Renal pelvis (tissue), 12 donors: ENCODE measurements at places on chromosomes 13 and 19. TPM values are rescaled to one million over a fixed set of nuclear protein-coding genes. Genes with fewer than 3 reads are reported as not detected.

Gene SBK2
- 2.3 TPM for polyA plus RNA-seq

Gene NPHS1
- polyA plus RNA-seq, result 223 TPM

Gene CACNA1A
- polyA plus RNA-seq, result 2.9 TPM

Gene KLK5
- 1.6 TPM for polyA plus RNA-seq

Gene DLL3
- 0.47 TPM for polyA plus RNA-seq

Gene ELL
- 9.9 TPM for polyA plus RNA-seq

Gene KLK3
- 0.51 TPM for polyA plus RNA-seq

Gene SMARCA4
- polyA plus RNA-seq, result 164 TPM

Gene CYP4F8
- polyA plus RNA-seq, result not detected

GRCh38 chr13:48505012-48505411, 27.9 kb downstream of the RCBTB2 start:
- no peak for DNase-seq

DNA sequence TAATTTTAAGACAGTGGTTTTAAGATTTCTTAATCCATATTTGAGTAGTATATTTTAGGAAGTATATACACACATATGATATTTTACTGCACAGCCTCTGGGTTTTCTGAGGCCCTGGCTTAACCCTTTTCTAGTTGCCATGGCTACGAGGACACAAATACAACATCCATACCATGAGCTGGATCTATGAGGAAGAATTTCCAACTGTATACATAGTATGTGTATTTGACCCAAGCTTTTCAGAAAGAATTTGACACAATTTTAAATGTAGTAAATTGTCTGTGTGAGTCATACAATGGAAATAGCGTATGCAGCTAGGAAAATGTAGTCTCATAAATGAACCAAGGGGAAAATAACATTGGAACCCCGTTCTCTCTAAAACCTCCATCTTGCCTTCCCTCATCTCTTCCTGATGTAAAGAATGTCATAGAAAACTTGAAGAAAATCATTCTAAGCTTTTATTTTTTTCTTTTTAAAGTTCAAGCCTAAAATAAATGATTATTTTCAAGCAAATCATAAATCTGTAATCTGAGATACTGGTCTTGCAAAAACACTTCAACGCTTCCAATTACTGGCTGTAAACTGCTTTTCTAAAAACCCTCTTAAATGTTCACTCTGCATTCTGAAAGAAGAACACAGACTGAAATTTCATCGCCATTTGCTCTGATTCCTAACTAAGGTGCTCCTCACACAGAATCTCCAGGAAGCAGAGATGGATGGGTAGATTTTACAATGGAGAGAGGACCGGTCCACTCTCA, 172.4 kb downstream of the LACC1 start:
- no peak for DNase-seq

DNA sequence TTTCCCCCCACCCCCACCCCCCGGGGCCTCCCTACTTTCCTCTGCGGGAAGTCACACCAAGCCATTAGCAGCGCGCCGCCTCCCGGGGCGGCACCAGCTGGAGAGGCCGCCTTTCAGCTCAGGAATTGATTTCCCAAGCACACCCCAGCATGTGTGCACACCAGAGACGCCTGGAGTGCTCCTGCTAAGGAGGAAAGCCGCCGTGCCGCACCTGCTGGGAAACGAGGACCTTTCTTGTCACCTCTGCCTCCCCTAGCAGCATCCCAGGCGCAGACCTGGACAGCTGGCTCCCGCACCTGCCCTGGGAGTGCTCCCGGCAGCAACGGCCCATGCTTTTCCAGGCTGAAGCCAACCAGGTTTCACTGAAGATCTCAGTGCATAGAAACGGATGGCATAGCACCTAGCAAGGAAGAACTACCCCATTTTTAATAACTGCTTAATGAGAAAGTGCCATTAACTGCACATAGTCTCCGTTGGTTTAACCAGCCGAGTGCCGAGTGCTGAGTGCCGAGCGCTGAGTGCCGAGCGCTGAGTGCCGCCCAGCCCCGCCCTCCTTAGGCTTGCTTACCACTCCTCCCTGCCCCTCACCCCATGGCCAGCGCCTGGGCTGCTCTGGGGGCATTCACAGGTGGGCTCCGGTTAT, 165.0 kb downstream of the USP12 start:
- no peak for DNase-seq

DNA sequence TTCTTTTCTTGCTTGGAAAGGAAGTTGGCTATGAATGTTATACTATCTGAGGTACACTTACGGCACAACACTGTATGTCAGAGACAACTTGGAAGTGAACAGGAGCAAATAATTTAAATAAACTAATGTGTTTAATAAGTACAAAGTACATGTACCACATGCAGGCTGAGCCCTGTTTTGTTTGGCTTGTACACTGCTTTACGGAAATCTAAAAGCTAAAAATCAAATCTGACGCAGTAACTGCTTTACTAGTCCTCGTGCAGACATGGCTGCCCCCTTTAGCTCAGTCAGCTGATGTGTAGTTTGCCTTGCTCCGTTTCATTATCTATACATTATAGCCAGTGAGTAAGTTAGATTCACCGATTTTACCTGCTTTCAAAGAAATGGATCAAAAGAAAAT, 36.5 kb downstream of the TDRD3 start:
- DNase-seq, result no peak

DNA sequence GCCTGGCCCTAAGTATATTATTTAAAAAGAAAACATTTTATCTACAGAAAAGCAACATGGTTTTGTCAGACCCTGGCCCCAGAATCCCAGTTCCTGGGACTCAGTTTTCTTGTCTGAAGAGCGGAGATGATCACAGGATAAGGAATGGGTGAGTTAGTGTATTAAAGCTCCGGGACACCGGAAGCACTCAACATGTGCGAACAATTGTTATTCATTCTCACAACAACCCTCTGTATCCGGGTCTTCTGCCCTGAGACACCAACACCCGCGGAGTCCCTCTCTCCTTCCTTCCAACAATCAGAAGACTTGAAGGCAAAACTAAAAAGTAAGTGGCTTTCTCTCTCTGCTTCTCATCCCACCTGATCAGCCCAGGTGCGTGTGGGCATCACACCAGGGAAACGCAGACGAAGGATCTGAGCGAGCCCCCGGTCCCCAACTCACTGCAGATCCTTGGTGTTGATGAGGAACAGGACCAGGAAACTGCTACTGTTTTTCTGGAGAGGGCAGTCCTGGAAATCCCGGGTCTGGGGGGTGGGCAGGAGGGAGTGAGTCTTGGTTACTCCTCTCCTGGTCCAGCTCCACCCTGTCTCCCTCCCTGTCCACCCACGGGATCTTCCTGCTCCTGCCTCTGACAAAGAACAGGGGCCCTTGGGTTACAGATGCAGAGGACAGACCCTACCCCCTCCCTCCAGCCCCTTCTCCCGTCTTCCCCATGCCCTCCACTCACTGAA, 2.0 kb downstream of the GPR108 start:
- DNase-seq, result no peak

- DNase-seq, result no peak
Observed at GRCh38 chr19:1668486-1669270, 16.3 kb upstream of the TCF3 start.

DNA sequence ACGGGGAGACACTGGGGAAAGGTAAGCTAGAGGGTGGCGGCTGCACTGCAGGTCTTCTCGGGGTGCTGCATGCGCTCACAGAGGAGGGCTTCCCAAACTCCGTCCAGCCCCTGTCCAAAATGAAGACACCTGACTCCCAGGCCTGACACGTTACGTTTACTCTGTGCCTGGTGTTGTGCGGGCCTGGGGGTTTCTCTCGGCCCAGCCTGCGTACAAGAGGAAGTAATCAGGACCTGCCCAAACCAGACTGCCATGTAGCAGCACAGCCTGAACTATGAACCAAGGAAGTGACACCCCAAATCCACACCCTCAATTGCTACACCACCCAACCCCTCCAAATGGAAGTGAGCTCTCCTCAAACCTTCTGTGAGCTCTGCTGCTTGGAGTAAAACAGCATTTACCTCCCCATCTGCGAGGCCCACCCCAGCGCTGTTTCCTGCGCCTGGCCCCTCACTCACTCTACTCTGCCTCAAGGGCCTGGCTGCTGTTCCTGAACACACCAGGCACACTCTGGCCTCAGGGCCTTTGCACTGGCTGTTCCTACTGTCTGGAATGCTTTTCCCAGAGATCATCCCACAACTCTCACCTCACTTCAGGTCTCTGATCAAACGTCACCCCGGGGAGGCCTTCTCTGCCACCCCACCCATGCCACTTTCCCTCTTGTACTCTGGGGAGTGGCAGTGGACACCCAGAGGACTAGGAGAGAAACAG, 3.0 kb downstream of the HSPBP1 start:
- no peak for DNase-seq

GRCh38 chr19:49210108-49210900, 52.7 kb downstream of the TRPM4 start:
- DNase-seq, result peak; percentile 64

- DNase-seq, result no peak
Observed at GRCh38 chr19:50933640-50934039, 19.2 kb downstream of the KLK5 start.

DNA sequence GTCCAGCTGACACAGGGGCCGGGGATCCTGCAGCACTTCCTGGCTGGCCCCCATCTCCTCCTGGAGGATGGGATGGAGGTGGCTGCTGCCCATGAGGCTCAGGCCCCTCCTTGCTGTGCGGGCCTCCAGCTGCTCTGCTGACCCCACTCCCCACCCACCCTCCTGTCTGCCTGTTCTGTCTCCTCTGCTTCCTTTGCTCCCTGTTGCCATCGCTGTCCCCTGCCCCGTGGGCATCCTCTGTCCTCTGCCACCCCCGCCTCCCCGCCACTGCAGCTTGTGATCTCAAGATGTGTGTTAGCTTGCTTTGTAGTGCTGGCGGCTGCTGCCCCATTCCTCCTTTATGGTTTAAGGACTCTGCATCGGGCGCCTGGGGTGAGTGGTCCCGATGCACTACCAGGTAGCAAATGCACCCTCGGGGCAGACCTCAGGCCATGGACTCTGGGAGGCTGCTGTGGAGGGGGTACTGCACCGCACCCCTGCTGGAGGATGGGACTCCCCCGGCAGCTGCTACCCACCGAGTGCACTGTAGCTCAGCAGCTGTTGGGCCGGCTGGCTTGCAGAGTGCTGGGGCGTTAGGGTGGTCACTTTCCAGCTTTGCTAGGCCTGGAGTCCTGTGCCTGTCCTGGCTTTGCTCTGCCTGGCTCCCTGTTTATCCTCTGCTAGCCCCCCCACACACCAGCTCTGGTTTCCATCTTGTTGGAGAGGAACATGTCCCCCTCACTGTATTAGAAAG, 15.8 kb upstream of the C19orf33 start:
- DNase-seq, result no peak

DNA sequence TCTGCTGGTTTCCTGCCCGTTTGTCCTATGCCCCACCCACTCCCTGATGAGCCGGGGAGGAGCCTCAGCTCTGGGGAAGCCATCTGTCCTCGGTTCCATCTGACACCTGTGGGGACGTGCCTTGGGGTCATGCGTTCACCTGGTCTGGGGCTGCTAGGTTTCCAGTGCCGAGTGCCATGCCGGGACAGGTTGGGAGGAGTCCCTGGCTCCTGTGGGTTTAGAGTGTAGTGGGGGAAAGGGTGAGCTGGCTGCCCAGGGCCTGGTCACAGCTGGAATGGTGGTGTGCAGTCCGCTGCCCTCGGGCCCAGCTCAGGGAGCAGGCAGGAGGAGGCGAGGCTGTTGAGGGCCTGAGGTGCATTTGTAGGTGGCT, 2.5 kb downstream of the KDM4B start:
- no peak for DNase-seq

DNA sequence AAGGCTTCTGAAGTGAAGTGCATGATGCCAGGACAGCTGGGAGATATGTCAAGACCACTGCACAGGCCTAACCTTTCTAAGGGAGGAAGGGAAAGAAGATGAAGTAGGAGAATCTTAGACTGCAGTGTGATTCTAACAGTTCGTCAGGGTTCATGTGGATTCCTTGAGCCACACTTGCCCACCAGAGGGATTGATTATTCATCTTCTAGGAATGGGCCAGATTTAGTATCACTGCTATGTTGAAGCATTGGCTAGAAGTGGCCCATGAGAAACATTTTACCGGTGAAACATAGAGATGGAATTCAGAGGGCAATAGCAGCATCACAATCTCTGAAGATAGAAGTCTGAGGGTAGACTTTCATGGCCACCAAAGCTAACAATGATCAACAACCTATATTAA, 550.8 kb upstream of the SLITRK1 start:
- no peak for DNase-seq

GRCh38 chr13:36331280-36331679, 14.9 kb downstream of the SPART start:
- DNase-seq, result no peak

DNA sequence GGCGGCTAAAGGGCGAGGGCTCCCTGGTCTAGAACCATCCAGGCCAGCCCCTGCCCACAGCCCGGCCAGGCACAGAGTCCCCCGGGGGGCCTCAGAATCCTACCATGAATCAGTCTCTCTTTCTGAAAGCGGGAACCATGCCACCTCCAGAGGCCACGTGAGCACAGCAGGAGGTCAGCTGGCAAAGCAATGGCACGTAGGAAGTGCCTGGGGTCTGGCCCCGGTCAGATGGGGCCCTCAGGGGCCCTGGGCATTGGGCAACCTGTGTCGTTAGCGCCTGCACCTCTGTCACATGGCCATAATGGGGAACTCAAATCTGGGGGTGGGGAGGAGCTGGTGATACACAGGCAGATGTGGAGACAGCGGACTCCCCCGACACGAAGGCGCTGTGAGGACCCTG, 8.8 kb downstream of the MFSD12 start:
- DNase-seq, result no peak

- DNase-seq, result no peak
Observed at GRCh38 chr13:25874907-25875306, 176.9 kb downstream of the SHISA2 start.

- no peak for DNase-seq
Observed at GRCh38 chr13:49412749-49413148, 31.1 kb downstream of the CAB39L start.
